NCI-H526 (cell line): ENCODE measurements at places on chromosomes 16 and 17.

DNA sequence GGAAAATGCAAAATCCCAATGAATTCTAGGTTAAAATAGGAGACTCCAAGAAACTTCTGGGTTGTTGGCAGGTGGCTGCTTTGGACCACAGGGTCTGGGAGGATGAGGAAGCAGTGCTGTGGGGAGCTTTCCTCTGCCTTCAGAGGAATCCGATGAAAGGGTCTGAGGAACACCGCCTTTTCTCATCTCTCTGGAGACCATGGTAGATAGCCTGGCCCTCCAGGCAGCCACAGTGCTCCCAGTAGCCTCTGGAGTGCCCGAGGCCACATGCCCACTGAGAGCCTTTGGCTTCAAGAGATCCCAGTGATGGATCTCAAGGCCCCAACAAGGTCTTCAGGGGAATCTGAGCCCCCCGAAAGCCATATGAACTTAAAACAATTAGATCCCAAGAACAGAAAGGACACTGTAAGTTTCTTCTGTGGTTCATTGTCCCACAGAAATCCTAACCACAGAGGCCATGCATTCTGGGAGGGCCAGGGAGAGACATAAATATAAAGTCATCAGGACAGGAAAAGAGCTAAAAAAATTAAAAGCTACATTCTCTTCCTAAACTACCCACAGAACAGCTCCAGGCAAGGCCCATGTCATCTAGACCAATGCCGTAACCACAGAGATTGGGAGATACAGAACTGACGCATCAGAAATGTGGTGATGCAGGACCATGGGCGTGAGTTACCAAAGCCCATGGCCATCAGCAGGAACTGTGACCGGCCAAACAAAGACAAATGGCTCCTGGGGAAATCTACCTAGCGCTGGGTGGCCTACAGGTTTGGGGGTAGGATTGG, 24.3 kb downstream of the TK2 start:
- no peak for DNase-seq

- DNase-seq: peak; percentile 17
These were observed 141.0 kb upstream of the CIBAR2 start for GRCh38 chr16:85253084-85253941.

DNA sequence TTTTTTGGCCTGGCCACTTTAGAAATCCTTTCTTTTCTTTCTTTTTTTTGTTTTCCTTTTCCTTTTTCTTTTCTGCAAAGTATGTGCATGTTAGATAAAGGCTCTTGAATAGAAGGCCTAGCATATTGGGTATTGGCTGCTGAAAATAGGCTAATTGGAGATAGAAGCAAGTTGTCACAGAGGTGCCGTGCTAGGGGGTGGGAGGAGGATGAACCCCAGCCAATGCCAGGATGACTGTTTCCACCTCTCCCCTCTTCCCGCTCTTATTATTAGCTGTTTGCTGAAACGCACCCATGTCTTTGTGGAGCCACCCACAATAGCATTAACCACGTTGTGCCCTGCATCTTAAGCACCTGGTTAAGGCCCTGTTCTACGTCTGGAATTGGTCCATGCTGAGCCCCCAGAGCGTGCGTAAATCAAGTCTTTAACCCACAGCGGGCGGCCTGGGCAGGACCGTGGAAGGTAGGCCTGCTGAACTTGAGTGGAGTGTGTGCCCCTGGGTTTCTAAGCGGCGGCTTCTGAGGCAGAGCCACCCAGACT, 123.6 kb downstream of the MSI2 start:
- no peak for DNase-seq

GRCh38 chr16:29664091-29664921, 1.3 kb downstream of the SPN start:
- peak; percentile 27 for DNase-seq

GRCh38 chr16:10521681-10522274, 58.6 kb downstream of the EMP2 start:
- peak; percentile 91 for DNase-seq

DNA sequence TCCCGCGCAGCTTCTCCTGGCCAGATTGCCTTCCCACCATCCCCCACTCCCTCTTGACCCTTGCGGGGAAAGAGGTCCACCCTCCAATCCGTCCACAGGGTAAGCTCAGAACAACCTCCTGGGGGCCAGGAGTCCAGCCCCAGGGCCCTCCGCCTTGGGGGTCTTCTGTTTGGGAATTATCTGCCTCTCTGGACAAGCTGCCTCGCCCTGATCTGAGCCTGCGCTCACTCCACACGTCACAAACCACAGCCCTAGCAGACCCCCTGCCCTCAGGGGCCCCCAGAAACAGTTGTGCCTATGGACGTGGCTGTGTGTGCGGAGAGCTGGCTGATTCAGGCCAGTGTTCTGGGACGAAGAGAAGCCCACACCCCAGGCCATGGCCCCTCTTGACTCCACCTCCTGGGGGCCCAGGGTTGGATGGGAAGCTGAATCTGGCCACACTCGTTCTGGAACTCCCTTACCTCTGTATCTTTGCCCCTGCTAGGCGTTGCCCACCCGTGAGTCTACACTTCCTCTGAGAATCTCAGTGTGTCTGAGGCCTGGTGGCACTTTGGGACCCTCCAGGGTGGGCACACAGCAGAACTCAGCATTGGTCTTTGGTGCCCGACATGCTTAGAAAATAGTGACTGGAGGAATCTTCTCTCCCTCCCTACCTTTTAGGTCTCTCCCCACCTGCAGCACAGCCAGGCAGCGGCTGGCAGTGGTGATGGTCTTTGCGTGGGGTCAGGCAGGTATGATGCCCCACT, 119.9 kb upstream of the SMURF2 start:
- no peak for DNase-seq

- DNase-seq: no peak
These were observed 612.5 kb downstream of the KCNJ18 start for GRCh38 chr17:22304667-22305303.

- no peak for DNase-seq
These were observed 1.3 kb upstream of the MTSS2 start for GRCh38 chr16:70687102-70687511.

DNA sequence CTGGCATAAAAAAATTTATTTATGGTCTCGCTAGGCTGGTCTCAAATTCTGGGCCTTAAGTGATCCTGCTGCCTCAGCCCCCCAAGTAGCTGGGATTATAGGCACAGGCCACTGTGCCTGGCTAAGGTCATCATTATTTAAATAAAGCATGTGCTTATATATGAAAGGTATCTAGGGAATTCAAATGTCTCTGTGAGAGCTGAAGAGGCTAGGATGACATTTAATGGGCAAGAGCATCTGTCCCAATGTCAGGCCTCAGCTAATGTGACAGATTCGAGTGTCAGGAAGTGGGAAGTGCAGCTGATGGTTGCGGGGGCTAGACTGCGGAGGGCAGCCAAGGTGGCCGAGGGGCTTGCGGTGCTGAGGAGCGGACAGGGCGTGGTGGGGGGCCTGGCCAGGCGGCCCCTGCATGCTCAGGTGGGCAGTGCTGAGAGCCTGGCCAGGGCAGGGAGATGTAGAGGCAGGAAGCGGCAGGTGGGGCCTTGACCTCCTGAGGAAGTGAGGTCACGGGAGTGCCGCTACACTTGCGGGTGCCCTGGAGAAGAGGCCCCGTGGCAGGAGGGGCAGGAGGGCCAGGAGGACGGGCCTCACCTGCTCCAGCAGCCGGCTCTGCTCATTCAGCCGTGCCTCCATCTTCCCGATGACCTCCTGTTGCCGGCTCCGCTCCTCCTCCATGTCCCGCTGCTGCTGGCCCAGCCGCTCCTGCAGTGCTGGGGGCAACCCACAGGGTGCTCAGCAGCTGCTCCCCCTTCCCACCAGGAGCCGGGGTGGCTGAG, 12.6 kb upstream of the MRPL38 start:
- DNase-seq: no peak

DNA sequence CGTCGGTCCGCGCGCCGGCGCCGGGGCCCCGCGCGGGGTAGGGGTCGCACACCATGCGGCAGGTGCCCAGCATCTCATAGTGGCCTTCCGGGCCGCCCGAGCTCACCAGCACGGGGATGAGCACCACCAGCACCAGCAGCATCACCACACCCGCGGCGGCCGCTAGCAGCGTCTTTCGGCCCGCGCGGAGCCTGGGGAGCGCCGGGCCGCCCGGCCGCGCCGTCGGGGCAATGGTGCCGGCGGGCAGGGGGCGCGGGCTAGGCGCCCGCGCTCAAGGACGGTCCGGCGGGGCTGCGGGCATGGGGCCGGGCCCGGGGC, 237 bp downstream of the C1QL1 start:
- no peak for DNase-seq

DNA sequence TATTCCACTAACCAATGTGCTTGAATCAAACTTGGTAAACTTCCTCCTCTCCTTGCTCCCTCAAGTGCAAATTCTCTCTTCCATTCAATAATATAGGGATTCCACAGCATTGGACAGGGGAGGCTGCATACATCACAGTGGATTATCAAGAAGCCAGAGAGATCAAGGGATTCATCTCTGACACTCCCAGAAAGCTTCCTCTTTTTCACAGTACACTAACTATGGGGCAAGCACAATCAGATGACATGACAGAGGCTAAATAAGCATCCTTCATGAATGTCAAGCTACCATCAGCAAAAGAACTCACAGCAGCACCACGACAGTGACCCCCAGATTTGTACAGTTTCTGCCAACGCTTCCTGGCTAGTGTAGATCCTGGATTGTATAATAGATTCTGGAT, 178.4 kb upstream of the C17orf78 start:
- DNase-seq: no peak

DNA sequence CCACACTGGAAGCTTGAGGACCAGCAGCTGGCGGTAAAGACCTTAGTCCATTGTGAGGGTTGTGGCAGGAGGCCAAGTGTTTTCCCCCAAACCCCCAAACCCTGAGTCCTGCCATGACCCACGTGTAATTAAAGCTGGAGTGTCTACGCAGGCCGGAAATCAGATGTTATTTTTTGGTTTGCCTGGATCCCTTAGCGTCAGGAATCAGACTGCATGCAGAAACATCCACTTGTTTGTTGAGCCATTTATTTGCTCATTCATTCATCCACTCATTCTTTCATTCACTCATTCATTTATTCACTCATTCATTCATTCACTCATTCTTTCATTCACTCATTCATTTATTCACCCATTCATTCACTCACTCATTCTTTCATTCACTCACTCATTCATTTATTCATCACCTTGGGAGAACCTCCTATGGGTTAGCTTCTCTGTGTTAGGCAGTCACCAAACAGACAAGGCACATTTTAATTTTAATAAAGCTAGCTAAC, 313.1 kb downstream of the MAF start:
- peak; percentile 28 for DNase-seq

- no peak for DNase-seq
These were observed 104.9 kb downstream of the RMI2 start for GRCh38 chr16:11450136-11450535.

- DNase-seq: no peak
These were observed 144.3 kb downstream of the MSI2 start for GRCh38 chr17:57400648-57401047.

DNA sequence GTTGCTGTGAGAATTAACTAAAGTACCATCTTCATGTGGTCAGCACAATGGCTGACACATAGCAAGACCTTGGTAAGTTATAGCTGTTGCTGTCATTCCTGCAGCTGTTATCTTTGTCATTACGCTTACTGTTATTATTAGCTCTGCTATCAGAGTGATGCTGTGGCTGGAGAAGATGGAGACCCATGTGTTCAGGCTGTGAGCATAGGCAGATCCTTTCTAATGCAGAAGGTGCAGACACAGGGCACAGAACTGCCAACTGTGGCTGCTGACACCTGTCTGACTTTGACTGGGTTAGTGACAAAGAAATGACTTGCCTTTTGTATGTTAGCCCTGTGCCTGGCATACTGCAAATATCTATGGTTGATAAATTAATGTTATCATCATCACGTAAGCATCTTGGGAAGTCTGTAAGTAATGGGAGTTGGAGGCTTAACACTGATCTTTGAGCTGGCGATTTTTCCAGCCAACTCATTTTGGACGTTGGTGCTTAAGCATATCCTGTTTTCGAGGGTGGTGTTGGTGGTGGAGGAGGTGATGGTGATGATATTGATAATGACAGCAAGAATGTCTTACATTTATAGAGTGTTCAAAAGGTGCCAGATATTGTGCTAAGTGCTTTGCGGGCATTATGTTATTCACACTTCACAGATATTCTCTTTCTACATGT, 695.3 kb downstream of the WWOX start:
- no peak for DNase-seq

- peak; percentile 5 for DNase-seq
These were observed 295.8 kb downstream of the FOXL1 start for GRCh38 chr16:86874141-86874540.

DNA sequence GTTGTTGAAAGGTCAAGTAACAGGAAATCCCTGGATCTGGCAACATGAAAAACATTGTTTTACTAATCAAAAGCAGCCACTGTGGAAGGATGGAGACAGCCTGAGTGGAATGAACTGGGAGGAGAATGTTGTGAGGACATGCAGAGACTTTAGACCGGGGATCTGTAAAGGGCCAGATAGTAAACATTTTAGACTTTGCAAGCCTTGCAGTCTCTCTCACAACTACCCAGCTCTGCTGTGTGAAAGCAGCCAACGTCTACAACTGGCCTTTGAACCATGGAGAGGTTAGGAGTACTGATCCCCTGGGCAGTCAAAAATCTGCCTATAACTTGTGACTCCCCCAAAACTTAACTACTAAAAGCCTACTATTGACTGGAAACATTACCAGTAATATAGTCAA, 41.5 kb upstream of the TOM1L1 start:
- no peak for DNase-seq

- DNase-seq: no peak
These were observed 66.2 kb downstream of the TMEM132E start for GRCh38 chr17:34645594-34645993.

DNA sequence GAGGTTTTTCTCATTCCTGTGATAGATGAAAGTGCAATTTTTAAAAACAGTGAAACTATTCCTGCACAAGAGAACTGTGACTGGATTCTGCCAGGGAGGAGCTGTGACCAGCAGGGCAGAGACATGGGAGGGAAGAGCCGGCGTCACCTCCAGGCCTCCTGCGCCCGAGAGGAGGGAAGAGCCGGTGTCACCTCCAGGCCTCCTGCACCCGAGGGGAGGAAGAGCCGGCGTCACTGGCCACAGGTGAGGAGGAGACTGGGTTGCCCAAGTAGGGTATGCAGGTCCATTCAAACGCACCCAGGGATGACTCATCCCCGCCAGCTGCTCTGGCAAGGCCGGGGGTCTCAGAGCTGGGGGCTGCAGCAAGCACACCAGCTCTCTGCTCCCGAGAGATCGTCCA, 56.7 kb downstream of the METRNL start:
- no peak for DNase-seq

DNA sequence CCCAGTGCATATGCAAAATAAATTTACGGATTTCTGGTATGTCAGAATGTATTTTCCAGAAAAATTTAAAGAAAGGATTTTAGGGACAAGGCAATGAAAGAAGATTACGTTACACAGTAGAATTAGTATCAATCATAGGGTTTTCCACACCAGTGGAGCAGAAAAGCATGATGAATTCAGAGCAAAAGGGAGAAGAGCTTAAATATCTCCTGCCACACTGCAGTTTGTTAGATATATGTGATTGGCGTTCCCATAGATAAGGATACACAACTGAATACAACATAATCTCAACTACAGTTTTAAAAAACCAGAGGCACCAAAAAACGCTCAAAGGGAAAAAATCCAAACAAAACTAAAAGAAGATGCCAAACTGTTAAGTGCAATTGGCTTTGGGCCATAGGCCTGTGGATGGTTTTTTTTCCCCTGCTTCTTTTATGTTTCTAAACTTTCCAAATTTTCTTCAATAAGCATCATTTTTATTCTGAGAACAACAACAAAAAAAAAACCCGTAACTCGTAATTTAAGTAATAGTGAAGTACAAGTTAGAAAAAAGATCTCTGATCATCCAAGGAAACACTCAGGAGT, 22.3 kb downstream of the MARF1 start:
- no peak for DNase-seq
